ENCODE measurements at places on chromosomes 7 and 10.

DNA sequence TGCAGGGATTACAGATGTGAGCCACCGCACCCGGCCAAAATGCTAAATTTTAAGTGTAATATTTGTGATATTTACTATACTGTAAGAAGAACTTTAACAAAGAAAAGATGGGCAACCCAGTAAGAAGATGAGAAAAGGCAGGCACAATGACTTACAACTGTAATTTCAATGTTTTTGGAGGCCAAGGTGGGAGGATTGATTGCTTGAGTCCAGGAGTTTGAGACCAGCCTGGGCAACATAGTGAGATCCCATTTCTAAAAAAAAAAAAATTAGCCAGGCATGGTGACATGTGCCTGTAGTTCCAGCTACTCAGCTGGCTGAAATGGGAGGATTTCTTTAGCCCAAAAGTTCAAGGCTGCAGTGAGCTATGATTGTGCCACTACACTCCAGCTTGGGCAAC is 11.7 kb upstream of the GATAD1 start:
- DNase-seq: no peak

DNA sequence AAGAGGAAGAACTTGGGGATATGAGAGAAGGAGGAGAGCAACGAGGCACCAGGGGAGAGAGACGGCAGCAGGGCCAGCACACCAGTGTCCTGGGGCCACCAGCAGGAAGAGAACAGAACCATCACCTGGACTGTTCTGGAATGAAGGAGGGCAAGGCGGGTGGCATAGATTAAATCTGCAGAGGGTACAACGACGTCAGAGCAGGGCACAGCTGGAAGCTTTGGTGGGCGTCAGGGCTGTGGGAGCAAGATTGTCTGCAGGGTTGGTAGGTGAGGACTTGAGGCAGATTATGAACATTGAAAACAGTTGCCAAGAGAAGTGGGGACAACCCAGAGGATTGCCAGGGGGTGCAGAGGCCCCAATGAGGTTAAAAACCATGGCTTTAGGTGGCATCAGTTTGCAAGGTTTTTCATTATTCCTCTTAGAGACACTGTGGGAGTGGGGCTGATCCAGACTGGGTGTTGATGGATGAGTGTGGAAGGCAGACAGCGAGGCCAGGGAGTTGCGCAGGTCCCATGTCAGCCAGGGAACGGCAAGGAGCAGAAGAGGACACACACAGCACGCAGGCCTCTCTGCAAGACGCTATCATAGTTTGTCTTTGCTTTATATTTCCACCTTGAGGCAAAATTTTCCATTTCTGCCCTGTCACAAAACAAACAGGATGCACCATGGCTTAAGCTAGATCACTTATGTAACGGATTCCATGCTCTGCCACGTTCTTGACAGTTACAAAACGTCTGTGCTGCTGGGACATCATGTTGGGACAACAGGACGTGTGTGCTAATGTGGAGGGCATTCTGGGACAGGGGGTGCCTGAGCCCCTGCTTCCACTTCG is 52.5 kb upstream of the LEP start:
- DNase-seq: no peak

DNA sequence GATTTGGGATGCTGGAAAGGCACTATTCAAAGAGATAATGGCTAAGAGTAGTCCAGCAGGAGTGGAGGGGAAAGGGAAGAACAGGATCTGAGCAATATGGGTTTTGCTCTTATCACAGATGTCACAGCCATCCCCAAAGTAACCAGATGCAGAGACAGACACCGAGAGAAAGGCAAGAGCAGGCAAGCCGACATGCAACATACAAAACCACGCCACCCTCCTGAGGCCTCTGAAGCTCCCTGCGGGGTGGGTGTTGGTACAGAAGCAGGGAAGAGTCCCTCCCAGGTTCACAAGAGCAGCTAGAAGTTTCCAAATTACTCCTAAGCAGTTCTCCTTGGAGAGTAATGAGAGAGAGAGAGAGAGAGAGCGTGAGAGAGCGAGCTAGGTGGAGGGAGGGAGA is 10.8 kb upstream of the C10orf53 start:
- no peak for DNase-seq

DNA sequence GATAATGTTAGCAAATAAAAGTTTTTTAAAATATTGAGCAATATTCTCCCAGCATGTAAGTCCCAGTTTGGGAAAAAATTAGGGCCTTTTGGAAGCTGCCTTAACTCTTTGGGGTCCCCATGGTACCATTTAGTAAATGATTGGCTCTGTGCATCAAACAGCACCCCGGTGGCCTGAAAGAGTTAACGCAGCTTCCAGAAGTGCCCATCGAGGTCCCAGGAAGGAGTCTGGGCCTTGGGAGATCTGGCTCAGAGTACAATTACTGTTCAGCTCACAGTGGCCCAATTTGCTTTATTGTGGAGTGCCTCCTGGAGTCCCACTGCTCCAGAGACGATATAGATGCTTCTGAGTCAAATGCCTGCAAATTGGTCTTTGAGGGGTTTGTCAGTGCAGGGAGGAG is 31.7 kb downstream of the WDFY4 start:
- DNase-seq: no peak

DNA sequence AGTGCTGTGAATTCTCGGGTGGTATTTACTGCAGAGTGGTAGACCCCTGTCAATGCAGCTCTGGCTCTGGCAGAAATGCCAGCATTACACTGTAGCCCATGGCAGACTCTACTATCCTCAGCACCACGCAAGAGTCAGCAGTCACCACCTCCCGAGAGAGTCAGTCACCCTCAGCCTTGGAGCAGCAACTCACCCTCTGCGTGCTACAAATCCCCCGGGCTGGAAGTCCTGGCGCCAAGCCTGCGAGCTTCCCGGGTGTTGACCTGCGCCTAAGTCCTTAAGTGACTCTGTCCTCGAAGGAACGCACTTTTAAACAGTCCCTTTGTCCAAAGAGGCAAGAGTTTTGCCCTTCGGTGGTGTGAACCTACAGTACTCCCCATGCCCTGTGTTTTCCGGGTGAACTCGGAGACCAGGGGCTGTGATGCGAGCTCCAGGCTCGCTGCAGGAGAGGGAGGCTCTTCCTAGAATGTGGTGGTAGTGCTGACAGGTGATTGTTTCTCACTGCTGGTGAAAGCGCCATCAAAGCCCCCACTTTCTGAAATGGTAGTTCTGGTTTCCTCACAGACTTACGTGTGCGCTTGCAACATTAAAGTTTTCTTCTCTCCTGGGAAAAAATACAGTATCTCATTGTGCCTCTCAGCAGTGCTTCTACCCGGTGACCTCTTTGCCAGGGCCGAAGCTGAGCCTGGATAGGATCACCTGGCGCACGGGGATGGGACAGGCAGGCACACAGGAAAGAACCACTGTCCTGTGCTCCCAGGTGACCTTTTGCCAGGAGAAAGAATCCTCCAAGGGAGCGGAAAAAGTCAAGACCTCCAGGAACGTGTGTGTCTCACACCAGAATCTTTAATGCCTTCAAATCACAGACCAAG is 33.1 kb upstream of the MBL2 start:
- DNase-seq: no peak

- DNase-seq: no peak
Observed at GRCh38 chr7:114979388-114979787, 57.5 kb downstream of the MDFIC start.

GRCh38 chr10:133211141-133211830 is 18.7 kb upstream of the UTF1 start:
- DNase-seq: no peak

DNA sequence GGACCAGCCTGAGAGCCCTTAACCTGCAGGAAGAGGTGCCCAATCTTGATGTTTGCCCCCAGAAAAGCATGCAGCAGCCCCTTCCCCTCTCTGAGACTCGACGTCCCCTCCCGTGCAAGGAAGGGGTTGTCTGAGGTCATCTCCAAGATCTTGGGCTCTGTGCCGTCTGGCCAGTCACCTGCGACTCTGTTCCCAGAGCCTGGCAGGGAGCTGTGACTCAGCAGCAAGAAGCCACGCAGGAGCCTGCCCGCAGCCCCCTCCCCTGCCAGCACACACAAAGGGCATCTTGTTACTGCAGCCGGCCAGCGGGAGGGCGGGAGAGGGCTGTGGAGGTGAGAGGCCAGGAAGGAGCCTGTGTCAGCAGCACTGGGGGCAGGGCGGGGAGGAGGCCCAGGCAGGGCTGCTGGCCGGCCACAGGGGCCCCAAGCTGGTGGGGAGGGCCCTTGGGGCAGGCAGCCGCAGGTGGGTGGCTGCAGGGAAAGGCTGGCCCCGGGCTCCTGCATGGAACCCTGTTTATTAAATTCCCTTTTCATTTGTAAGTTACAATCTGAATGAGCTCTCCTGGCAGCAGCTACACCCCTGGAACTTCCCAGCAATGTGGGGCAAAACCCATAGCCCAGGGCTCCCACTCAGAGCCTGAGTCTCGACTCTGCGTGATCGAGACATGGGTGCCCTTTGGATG is 103.7 kb upstream of the ZMIZ1 start:
- no peak for DNase-seq

DNA sequence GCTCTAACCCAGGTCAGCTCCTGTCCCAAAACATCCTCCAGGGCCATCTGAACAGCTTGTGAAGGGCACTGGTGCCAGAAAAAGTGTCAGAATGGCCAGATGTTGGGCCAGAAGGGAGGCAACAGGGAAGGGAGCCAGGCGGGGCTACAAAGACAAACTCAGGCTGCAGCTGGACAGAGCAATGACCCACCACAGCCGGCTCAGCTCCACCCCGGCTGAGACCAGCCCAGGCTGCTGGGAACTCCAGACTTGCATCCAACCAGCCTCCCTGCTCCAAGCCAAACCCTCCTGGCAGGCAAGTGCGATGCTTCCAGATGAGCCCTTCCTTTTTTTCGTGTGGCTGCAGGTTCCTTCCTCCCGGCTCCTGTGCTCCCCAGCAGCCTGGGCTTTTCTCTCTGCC is 466.9 kb downstream of the PTPRN2 start:
- DNase-seq: no peak

GRCh38 chr10:9052767-9053166 is 998.3 kb downstream of the GATA3 start:
- no peak for DNase-seq

DNA sequence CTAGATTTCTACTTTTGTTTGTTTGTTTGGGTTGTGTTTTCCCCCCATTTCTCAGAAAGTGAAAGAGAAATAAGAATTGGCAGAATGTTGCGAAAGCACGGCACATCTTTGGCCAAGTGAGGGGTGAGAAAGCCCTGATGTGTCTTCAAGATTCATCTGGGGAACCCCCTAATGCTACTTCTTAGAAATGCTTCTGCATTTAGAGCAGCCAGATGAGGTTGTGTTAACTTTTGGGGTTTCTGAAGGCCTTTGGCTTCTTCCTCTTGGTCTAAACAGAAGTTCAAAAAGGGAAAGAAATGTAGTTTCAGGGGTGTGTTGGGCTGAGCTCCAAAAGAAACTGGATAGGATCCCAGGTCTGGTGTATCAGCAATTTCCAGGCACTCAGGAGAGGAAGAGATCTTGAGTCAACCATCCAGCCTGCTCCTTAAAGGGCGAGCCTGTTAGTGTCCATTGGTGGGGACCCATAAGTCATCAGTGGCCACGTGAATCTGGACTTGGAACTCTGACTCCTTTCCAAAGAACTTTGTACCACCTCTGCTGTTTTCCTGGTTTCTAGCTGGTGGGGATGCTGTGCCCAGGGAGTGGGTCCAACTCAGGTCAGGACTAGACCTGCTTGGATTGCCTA is 6.5 kb downstream of the DUSP5 start:
- peak; percentile 57 for DNase-seq

GRCh38 chr7:143934526-143935325 is at the start of gene OR2F2:
TSS of gene OR2F2 (plus strand) at chr7:143935233. CDS start at chr7:143935233, 0 bp downstream.
- DNase-seq: no peak

- no peak for DNase-seq
Observed at GRCh38 chr10:93473161-93473560, 9.0 kb downstream of the MYOF start.

DNA sequence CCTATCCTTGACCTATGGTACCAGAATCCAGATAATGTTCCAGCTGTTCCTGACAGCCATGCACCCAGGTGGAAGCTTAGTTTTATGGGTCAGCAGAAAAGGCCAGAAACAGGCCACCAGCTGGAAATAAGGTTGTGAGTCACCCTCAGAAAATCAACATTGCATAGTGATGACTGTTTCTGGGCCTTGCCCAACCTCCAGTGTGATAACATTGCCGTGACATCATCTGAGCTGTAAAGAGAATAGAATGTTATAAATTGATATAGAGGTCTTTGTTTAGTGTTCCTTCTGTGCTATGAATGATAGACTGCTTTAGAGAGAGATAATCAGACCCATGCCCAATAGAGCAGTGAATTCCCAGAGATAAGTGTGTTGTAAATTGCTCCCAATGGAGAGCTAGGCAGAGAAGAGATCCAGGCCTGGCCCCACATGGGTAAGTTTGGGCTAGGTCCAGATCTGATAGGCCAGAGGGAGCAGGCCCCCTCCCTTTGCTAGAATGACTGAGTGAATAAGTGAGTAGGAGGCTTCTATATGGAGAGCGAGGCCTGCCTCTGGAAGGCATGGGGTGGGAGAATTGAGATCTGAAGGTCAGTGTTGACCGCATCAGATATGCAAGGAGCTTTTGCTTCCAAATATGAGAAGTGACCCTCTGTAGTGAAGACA is 14.2 kb upstream of the HPS1 start:
- DNase-seq: no peak

DNA sequence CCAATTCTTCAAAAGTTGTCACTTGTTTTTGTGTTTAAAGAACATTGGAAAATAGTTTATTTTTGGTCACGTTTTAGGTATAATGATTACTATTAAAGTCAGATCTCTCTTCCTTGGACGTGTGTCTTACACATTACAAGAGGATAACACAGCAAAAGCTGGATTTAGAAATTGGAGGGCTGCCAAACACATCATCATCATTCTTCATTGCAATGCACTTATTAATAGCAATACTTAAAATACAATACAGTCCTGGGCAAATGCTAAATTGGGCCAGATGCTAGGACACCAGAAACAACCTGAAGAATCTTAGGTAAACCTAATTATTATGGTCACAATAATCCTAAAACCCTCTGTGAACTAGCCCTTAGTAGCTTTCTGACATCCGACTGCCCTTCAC is 303.6 kb downstream of the DGKB start:
- no peak for DNase-seq

DNA sequence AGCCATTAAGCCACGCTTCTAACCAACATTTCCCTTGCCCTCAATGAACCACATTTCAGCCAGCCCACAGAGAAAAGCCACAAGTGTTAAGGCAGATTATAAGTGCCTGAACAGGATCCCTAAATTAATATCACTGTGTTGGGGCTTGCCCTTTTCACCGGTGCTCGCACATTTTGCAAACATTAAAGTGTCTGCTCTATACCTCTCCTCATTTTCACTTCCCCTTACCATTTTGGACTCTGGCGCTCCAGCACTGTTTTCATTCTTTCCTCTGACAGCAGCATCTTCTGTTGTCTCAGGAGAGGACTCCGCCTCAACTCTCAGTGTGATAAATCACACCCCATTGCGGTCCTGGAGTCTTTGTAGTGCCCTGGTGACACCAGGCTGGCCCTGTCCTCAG is 274.2 kb downstream of the BAMBI start:
- no peak for DNase-seq
